IPS DF 19.7 (cell line): ENCODE measurements at places on chromosomes 4 and X.

DNA sequence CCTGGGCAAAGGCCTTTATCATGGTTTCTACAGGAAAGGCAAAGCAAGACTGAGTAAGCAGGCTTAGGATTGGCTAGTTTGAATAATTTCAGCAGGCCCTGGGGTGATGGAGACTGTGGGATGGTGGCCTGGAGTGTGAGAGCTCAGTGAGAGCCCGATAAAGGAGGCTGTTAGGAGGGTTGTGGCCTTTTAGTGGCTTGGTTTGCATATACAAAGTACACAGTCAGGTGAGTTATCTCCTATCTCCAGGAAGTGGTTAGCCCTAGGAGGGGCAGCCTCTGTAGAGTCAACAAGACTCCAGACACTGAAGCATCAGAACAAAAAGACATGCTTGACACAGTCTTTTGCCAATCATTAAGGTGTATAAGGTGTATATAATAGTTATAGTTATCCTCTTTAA, 157.2 kb downstream of the CFAP299 start:
- DNase-seq = no peak

GRCh38 chrX:149497626-149498025, 7.5 kb downstream of the IDS start:
- DNase-seq = no peak

GRCh38 chrX:69618803-69619202, 2.9 kb downstream of the EDA start:
- no peak for DNase-seq

DNA sequence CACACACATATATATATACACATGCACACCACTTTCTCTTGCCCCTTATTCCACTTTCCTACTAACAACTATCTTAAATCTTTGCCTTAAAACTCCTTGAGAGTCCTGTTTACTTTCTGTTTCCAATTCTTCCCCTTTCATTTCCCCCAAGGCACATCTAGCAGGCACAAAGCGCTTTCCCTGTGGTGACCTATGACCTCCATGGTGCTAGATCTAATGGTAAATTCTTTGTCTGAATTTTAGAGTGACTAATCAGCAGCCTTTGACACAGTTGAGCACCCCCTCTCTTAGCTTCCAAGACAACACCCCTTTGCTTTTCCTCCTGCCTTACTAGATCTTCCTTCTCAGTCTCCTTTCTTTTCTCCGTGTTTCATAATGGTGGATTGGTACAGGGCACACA, 236.4 kb upstream of the TTC29 start:
- no peak for DNase-seq

DNA sequence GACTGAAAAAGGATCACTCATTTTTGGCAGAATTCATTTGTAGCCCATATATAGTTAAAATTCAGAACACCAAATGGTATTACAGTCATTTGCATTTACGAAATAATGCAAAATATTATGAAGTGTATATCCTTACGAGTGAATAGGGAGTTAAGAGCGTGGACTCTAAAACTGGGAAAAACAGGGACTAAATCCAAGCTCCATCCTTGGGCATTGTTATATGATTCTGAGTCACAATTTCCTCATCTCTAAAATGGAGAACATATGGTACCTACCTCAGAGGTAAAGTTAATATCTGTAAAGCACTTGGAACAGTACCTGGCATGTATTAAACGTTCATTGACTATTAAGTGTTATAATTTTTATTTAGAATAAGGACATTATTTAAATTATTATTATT, 106.3 kb downstream of the ZAR1 start:
- no peak for DNase-seq

- no peak for DNase-seq
Measured at GRCh38 chrX:112645774-112646173, 34.0 kb downstream of the LHFPL1 start.

DNA sequence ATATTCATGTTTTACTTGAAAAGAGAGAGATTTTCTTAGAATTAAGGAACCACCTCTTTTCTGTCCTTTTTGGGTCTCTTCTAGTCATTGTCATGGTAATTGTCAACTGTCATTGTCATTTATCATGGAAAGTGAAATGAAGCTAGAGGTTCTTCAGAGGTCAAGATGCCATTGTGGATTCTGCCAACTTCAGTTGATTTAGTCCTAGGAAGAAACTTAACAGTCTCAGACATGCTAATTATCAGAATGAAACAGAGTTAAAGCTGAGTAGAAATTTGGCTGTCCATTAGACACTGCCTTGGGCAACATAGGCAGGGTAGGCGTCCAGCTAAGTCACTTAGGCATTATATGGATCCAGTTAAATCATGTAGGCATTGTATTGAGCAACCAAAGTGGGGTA, 796.1 kb upstream of the ADGRL3 start:
- peak; percentile 33 for DNase-seq

- no peak for DNase-seq
Measured at GRCh38 chrX:107734646-107735045, 40.9 kb downstream of the TSC22D3 start.

DNA sequence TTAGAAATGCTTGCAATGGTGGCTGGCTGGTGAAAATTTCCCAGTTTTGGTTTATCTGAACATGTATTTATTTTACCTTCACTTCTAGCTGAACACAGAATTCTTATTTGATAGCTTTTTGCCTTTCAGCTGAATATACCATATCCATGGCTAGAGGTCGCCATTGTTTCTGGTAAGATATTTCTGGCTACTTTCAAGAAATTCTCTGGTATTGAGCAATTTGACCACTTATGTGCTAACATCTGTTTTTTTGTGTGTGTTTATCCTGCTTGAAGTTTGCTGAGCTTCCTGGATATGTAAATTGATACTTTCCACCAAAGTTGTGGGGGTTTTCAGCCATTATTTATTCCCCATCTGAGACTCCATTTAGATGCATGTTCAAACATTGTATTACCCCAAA, 75.4 kb downstream of the FBXW7 start:
- no peak for DNase-seq
